ENCODE measurements at places on chromosomes 2 and 18.
A peak's percentile ranks its signal among the peaks of the same experiment; 100 is the strongest.

DNA sequence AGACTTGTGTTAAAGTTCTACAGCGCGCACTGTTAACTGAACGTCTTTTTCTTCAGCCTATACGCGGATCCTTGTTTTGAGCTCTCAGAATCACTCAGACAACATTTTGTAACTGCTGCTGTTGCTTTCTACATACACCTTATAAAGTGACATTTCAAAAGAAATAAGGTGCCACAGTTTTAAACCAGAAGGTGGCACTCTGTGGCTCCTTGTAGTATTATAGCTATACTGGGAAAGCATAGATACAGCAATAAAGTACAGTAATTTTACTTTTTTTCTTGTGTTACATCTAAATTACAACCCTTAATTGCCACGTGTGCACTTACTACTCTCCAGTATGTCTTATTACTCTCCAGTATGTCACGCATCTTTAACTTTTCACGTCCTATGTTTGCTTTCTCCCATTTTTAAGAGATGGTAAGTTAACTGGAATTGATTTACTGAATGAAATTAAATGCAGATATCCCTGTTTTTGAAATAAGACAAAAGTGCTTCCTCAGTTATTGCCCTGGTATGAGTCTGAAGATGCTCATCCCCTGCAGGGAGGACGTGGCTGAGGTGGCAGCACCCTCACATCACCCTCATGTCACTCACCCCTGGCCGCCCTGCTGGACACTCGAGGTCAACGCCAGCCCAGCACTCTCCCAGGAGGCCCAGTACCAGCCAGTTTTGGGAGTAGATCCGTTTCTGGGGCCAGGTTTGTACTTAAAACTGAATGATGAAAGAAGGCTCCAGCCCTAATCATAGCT, 37.8 kb downstream of the GORASP2 start:
- H3K36me3 ChIP-seq = peaks cover 57% of the 10 kb centered on the region
- H3K4me1 ChIP-seq = no peaks in the 10 kb centered on the region
- no peak overlapping the region for H3K27ac ChIP-seq
- no peaks in the 10 kb centered on the region for H3K27me3 ChIP-seq
- no peak overlapping the region for H3K4me3 ChIP-seq

DNA sequence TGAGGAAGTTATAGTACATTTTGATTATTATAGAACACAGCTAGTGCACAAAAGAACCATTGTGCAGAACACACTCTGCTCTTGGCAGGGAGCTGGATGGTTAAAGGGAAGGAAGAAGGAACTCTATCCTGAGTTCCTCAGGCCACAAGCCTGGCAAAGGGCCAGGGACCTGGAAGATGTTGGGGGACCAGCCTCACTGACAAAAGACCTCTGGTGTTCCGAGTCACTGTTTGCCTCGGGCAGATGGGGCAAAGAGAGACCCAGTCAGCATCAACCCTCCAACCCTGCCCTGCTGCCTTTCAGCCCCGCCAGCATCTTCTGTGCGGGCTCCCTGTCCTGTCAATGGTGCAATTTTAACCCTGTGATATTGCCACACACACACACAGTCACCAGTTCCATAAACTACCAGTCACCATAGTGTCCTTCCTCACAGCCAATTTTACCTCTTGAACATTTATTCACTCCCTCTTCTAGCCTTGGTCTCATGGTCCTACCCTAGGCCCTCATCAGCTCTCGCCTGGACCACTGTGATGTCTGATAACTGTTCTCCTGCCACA, 21.9 kb downstream of the NEMP2 start:
- no peak for DNase-seq
- no peak overlapping the region for H3K4me3 ChIP-seq
- peaks cover 15% of the 10 kb centered on the region for H3K36me3 ChIP-seq
- H3K4me1 ChIP-seq = peaks cover 8% of the 10 kb centered on the region

DNA sequence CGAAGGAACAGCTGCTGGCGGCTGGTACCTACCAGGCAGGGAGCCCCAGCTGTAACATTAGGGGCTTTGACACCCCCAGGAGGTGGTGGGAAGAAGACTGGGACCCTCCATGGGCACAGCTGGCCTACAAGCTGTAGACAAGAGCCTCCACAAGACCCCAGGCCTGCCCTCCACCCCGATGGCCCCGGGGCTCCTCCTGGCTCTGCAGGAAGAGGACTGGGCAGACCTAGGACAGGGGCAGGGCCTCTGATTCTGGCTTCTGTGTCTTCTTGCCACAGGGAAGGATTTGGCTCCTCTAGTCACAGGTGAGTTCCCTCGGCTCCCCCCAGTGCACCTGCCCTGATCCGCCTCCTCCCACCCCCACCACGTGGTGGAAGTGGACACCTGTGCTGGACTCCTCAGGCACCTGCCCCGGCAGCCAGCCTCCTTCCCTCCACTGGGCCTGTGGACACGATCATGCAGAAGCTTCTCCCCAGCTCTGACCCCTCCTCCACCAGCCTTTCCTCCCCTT, 53.4 kb upstream of the ODC1 start:
- DNase-seq = no peak
- no peak overlapping the region for H3K27ac ChIP-seq
- H3K4me3 ChIP-seq = no peak overlapping the region
- no peaks in the 10 kb centered on the region for H3K27me3 ChIP-seq
- H3K4me1 ChIP-seq = peaks cover 7% of the 10 kb centered on the region

DNA sequence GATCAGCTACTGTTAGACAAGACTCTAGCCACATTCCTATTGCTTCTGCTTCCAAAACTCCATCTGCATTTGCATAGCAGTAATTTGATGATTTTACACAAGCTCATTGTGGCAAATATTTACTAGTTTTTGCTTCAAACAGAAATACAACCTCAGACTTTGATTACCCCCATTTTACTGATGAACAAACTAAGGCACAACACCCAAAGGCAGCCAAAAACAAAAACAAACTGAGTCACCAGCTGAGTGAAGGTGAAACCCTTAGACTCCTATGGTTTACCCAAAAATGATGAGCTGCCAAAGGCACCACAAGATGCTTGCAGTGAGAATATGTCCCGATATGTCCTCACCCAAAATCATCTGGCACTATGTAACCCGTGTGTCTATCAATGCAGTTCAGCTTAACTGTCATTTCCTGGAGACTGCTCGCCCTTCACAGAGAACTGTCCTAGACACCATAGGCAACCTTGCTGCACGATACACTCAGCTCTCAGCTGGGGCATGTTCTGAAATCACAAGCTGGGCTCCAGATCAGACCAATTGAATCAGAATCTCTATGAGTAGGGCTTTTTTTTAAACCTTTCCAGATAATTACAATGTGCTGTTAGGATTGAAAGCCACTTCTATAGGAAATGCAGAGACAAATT, 4.1 kb upstream of the EVA1A start:
- no peak for DNase-seq
- H3K4me1 ChIP-seq = peaks cover 8% of the 10 kb centered on the region
- no peak overlapping the region for H3K27ac ChIP-seq
- no peak overlapping the region for H3K4me3 ChIP-seq
- H3K36me3 ChIP-seq = no peaks in the 10 kb centered on the region

- no peaks in the 10 kb centered on the region for H3K27me3 ChIP-seq
- H3K27ac ChIP-seq = no peak overlapping the region
- no peak overlapping the region for H3K4me3 ChIP-seq
- DNase-seq = no peak
- H3K4me1 ChIP-seq = no peaks in the 10 kb centered on the region
- no peaks in the 10 kb centered on the region for H3K36me3 ChIP-seq
Measured at GRCh38 chr2:80531319-80531718, 226.8 kb upstream of the LRRTM1 start.

DNA sequence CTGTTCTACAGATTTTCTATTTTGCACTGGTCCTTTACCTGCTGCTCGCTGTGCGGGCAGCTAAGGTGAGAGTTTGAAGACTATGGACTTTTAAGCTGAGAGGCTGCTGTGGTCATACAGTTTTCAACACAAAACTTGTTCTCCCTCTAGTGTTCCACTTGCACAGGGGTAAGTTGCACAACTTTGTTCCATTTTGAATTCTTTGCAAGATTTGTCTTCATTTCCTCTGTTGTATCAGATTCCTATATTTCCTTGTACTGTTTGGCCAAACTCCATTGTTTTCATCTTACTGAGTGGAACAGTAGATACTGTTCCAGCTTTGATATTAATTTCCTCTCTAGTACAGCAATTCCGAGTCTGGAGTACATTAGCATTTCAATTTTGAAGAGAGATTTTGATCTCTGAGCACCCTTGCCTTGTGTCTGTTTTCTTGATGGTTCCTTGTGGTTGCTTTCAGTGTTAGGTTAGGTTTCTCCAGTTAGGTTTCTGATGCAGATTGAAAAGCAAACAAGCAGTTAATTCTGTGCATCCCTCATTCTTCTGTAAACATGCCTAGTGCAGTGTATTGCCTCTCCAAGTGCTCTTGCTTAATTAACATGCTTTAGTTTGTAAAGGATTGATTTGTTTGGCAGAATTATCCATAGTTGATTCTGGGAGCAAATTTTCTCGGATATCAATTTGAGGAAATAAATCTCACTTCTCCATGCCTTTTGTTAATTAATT, 188.8 kb downstream of the PTPRM start:
- no peaks in the 10 kb centered on the region for H3K36me3 ChIP-seq
- H3K27me3 ChIP-seq = no peaks in the 10 kb centered on the region
- no peak overlapping the region for H3K4me3 ChIP-seq
- H3K27ac ChIP-seq = no peak overlapping the region
- H3K4me1 ChIP-seq = no peaks in the 10 kb centered on the region
- DNase-seq = no peak

GRCh38 chr2:212136216-212136795, 402.3 kb downstream of the ERBB4 start:
- H3K36me3 ChIP-seq = no peaks in the 10 kb centered on the region
- no peak for DNase-seq
- no peak overlapping the region for H3K27ac ChIP-seq

DNA sequence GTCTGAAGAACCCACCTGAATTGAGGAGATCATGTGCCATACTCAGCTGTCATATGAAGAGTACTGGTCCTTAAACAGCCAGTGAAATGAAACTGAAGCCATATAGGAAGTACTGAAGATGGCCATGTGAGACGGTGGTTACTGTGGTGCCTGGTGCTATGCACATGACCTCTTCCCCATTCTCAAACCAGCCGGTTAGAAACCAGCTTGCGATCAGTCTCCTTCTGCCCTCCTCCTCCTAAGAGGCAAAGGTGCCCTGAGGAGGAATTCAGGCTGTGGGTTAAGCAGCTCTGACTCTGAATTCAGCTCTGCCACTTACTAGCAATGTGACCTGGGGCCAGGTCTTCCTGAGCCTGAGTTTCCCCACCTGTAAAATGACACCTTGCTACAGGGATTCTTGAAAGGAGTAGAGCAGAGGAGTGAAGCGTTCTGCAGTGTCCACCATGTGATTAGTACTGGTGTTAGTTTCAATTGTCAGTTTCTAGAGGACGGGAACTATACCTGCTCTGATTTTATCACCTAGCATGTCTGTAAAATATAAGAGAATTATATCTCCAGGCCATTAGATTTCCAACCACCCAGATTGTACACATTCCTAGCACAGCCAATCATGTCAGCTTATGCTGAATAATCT, 5.1 kb downstream of the FECH start:
- DNase-seq = peak; percentile 43
- peaks cover 16% of the 10 kb centered on the region for H3K36me3 ChIP-seq
- no peaks in the 10 kb centered on the region for H3K27me3 ChIP-seq
- no peak overlapping the region for H3K4me3 ChIP-seq

- H3K27ac ChIP-seq = no peak overlapping the region
- H3K36me3 ChIP-seq = no peaks in the 10 kb centered on the region
- no peak overlapping the region for H3K4me3 ChIP-seq
- peaks cover 7% of the 10 kb centered on the region for H3K27me3 ChIP-seq
- no peak for DNase-seq
Measured at GRCh38 chr2:23446916-23447315, 61.9 kb downstream of the KLHL29 start.

DNA sequence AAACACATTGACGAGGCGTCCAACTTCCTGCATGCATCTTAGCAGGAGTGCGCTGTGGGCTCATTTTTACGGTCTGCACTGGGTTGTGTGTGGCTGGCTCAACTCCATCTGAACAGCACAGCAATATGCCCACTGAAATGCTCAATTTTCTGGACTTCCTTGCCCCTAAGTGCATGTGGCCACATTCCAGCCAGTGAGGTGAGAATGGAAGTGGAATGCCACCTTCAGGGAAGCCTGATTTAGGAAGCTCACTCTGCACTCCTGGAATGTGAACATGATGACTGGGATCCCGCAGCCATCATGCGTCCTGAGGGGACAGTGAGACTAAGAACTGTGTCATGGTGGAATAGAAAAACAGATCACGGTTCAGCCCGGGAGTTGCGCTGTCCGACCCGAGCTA, 76.2 kb downstream of the PSMG2 start:
- no peak for DNase-seq
- no peak overlapping the region for H3K27ac ChIP-seq
- H3K36me3 ChIP-seq = no peaks in the 10 kb centered on the region
- no peak overlapping the region for H3K4me3 ChIP-seq
- H3K4me1 ChIP-seq = no peaks in the 10 kb centered on the region

DNA sequence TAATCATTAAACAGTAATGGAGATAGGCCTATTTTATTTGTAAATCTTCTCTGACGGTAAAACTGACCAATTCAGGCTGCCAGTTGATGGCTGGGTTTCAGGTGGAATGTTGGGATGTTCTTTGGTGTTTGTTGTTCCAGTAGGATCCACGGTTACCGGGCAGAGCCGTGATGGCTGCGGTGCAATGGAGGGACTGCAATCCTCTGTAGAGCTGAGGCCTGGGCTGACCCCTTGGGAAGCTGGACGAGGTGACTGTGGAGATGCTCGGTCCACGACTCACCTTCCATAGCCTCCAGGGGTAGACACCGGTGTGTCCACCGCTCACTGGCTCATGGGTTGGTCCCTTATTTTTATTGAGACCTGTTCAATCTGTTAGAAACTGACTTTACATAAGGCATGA, 42.5 kb downstream of the ZNF519 start:
- H3K4me3 ChIP-seq = no peak overlapping the region
- no peaks in the 10 kb centered on the region for H3K4me1 ChIP-seq
- no peak for DNase-seq
- no peaks in the 10 kb centered on the region for H3K36me3 ChIP-seq
- no peak overlapping the region for H3K27ac ChIP-seq
- H3K27me3 ChIP-seq = no peaks in the 10 kb centered on the region

DNA sequence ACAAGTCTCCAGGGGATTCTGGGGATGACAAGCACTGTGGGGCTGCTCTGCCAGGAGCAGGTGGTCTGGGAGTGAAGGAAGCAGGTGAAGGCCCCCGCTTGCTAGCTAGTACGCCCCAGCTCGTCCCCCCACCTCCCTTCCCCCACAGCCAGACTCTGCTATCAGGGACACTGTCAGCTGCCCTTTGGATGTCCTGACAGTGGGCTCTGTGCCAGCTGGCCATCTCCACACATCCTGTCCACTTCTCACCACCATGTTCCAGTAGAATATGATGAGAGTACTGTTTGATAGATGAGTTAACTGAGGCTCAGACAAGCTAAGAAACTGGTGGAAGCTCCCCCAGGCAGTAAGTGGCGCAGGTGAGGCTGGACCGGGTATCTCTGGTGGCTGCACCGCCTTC, 276.2 kb downstream of the CELF4 start:
- no peaks in the 10 kb centered on the region for H3K27me3 ChIP-seq
- no peaks in the 10 kb centered on the region for H3K4me1 ChIP-seq
- H3K4me3 ChIP-seq = no peak overlapping the region
- no peak overlapping the region for H3K27ac ChIP-seq
- no peaks in the 10 kb centered on the region for H3K36me3 ChIP-seq
- DNase-seq = no peak

Measured in CD4-positive, alpha-beta T cell (primary cell).